ENCODE measurements at places on chromosomes 4 and X.

DNA sequence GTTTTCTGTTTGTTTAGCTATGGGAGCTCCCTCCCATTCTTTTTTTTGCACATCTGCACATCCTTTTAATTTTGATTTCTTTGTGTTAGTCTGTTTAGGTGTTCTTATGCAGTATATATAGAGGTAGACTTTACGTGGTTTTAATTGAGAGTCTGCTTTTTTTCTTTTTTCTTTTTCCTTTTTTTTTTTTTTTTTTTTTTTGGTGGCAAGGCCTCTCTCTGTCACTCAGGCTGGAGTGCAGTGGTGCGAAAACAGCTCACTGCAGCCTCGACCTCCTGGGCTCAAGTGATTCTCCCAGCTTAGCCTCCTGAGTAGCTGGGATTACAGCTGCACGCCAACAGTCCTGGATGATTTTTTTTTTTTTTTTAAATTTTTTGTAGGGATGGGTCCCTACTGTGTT, 68.2 kb downstream of the FAM193A start:
- H3K4me3 ChIP-seq, result no peak overlapping the region
- H3K27me3 ChIP-seq, result no peaks in the 10 kb centered on the region
- H3K36me3 ChIP-seq, result no peaks in the 10 kb centered on the region
- no peak overlapping the region for H3K27ac ChIP-seq
- H3K4me1 ChIP-seq, result no peaks in the 10 kb centered on the region
- DNase-seq, result no peak

GRCh38 chr4:117434424-117434823, 349.0 kb upstream of the TRAM1L1 start:
- DNase-seq, result no peak
- no peak overlapping the region for H3K4me3 ChIP-seq

DNA sequence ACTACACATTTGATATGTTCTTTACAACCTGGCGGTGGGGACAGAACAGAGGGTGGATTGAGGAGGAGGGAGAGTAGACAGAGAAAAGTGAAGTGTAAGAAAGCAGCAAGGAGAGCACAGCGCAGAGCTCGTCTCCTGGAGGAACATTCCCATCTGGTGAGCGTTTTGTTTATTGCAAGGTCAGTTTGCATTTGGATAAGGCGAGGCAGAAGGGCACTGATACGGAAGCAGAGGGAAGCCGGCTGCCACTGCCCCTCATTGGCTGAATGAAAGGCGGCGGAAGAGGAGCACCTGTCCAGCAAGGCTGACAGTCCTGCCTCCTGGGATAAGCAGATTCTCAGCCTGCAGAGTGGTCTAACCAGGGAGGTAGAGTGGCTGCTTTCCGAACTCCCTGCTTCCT, 83.2 kb downstream of the GPR143 start:
- H3K4me3 ChIP-seq, result no peak overlapping the region
- no peak for DNase-seq
- no peaks in the 10 kb centered on the region for H3K27me3 ChIP-seq
- H3K27ac ChIP-seq, result no peak overlapping the region
- H3K36me3 ChIP-seq, result no peaks in the 10 kb centered on the region

- no peak for DNase-seq
- no peaks in the 10 kb centered on the region for H3K4me1 ChIP-seq
- H3K36me3 ChIP-seq, result no peaks in the 10 kb centered on the region
- H3K27me3 ChIP-seq, result no peaks in the 10 kb centered on the region
Observed at GRCh38 chr4:87560802-87561201, 31.6 kb upstream of the SPARCL1 start.

DNA sequence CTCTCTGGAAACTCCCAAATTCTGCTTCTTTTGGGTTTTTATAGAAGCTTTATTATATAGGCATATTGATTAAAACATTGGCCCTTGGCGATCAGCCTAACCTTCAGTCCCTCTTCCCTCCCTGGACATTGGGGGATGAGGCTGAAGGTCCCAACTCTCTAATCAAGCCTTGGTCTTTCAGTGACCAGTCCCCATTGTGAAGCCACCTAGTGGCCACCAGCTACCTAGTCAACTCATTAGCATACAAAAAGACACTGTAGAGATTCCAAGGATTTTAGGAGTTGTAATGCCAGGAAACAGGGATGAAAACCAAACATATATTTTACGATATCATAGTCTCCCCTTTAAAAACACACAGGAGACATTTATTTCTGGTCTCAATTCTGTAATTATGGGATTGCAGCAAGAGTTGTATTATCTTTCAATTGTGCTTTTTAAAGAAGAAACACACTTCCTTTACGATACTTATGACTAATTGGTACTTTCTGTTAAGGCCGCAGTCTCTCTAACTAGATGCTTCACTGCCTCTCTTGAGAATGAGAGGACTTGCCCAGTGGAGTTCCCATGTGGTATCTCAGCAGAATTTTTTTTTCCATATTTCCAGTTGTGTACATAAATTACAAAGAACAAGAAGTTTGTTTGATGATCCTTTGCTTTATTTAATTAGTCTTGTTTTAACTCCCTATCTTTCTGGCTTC, 58.2 kb downstream of the WDR17 start:
- H3K27ac ChIP-seq, result no peak overlapping the region
- no peak for DNase-seq
- no peaks in the 10 kb centered on the region for H3K4me1 ChIP-seq

GRCh38 chr4:54574500-54574899, 83.3 kb upstream of the KIT start:
- H3K4me1 ChIP-seq, result no peaks in the 10 kb centered on the region
- DNase-seq, result no peak
- no peak overlapping the region for H3K27ac ChIP-seq
- no peaks in the 10 kb centered on the region for H3K36me3 ChIP-seq
- no peak overlapping the region for H3K4me3 ChIP-seq

GRCh38 chr4:186920483-186920882, 196.8 kb upstream of the FAT1 start:
- no peak overlapping the region for H3K27ac ChIP-seq
- H3K4me1 ChIP-seq, result no peaks in the 10 kb centered on the region
- no peaks in the 10 kb centered on the region for H3K27me3 ChIP-seq
- DNase-seq, result no peak

DNA sequence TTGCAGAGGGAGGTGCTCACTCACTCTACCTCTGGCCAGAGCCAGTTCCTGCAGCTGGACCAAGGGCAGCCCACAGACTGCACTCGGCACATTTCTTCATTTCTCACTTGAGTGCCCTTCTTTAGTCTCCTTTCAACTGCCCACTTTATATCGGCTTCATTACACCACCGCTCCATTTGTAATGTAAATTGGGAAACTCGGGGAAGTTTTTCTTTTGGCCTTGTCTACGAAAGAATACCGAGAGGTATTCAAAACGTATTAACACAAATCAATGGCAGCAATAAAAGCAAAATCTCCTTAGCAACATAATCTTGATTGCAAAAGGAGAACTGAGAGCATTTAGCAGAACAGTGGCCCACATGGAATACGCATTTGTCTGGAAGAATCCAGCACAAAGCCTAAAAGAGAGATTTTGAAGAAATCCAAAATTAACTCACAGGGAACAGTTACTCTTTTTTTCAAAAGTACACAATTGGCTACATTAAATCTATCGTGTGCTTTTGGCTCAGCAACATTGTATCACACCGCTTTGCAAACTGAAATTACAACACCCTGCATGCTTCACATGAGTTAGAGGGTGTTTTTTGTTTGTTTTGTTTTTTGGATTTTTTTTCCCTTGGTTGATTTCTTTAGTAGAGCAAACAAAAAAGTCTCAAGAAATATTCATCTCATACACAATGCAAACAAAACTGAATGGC, 62.6 kb downstream of the CHIC2 start:
- no peak overlapping the region for H3K27ac ChIP-seq
- H3K27me3 ChIP-seq, result no peaks in the 10 kb centered on the region
- no peak overlapping the region for H3K4me3 ChIP-seq
- no peak for DNase-seq
- peaks cover 3% of the 10 kb centered on the region for H3K36me3 ChIP-seq
- no peaks in the 10 kb centered on the region for H3K4me1 ChIP-seq

DNA sequence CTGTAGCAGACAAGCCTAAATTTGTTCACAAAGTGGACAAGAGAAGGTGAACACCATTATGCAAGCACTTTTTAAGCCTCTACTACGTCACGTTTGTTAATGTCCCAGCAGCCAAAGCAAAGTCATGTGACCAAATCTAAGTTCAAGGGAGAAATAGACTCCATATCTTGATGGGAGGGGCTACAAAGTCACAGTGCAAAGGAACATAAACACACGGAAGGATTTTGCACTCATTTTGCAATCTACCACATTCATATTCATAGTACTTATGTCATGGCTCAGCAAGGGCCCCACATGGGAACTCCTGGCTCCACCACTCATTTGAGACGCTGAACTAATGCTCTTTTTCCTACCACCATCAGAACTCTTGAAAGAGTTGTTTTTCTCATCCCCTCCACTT, 139.0 kb upstream of the JADE1 start:
- no peak for DNase-seq
- H3K4me3 ChIP-seq, result no peak overlapping the region
- no peak overlapping the region for H3K27ac ChIP-seq
- no peaks in the 10 kb centered on the region for H3K27me3 ChIP-seq
- H3K4me1 ChIP-seq, result peaks cover 3% of the 10 kb centered on the region

DNA sequence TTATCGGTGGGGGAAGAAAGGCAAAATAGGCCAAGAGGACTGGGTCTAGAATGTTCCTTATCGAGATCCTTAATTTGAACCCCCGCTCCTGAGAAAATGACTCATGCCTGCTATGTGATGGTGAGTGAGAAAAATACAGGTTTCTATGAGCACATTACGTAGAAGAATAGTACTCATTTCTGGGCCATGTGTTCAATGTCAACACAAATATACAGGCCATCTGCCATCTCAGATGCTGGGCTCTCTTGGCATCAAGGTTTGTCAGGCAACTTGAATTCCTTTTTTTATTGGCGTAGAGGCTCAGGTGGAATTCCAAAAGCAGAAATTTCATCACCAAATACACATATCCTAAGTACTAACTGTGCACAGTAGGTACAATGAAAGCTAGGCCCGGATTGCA, 81.4 kb upstream of the TRIM2 start:
- DNase-seq, result no peak
- H3K27ac ChIP-seq, result no peak overlapping the region
- H3K4me1 ChIP-seq, result no peaks in the 10 kb centered on the region
- H3K4me3 ChIP-seq, result no peak overlapping the region
- no peaks in the 10 kb centered on the region for H3K27me3 ChIP-seq

GRCh38 chr4:147683188-147683591, 773 bp downstream of the PRMT9 start:
- H3K4me1 ChIP-seq, result peaks cover 12% of the 10 kb centered on the region
- peak overlapping the region; percentile 88 for H3K27ac ChIP-seq
- no peaks in the 10 kb centered on the region for H3K27me3 ChIP-seq
- no peaks in the 10 kb centered on the region for H3K36me3 ChIP-seq

- no peak for DNase-seq
- H3K4me1 ChIP-seq, result peaks cover 13% of the 10 kb centered on the region
- no peaks in the 10 kb centered on the region for H3K27me3 ChIP-seq
- H3K27ac ChIP-seq, result no peak overlapping the region
- H3K36me3 ChIP-seq, result no peaks in the 10 kb centered on the region
- H3K4me3 ChIP-seq, result peak overlapping the region; percentile 43
Observed at GRCh38 chr4:40750461-40751258, 905 bp downstream of the NSUN7 start.

DNA sequence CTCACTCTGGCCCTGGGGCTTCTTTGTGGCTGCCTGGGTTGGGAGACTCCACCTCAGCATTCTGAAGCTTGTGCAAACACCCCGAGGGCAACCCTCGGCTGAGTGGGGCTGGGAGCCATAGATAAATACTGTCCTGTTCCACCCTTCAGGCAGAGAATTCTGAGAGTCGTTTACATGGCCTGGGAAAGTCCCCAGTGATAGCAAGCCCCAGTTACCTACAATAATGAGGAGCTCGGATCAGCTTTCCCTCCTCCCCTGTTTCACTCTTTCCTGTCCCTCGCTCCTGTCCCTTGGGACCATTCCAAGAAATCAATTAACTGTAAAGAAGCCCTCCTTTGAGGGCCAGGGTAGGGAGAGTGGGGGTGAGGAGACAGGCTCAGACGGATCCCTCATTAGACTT, 31.6 kb upstream of the DDX3X start:
- H3K4me1 ChIP-seq, result no peaks in the 10 kb centered on the region
- DNase-seq, result no peak
- H3K27me3 ChIP-seq, result no peaks in the 10 kb centered on the region

- H3K27me3 ChIP-seq, result no peaks in the 10 kb centered on the region
- no peak overlapping the region for H3K4me3 ChIP-seq
- no peaks in the 10 kb centered on the region for H3K36me3 ChIP-seq
- no peak overlapping the region for H3K27ac ChIP-seq
- H3K4me1 ChIP-seq, result no peaks in the 10 kb centered on the region
Observed at GRCh38 chr4:163110442-163110841, 56.2 kb downstream of the NAF1 start.

GRCh38 chrX:130039847-130040246, 57.4 kb downstream of the BCORL1 start:
- no peak overlapping the region for H3K4me3 ChIP-seq
- no peaks in the 10 kb centered on the region for H3K27me3 ChIP-seq
- no peak overlapping the region for H3K27ac ChIP-seq
- DNase-seq, result peak; percentile 19

DNA sequence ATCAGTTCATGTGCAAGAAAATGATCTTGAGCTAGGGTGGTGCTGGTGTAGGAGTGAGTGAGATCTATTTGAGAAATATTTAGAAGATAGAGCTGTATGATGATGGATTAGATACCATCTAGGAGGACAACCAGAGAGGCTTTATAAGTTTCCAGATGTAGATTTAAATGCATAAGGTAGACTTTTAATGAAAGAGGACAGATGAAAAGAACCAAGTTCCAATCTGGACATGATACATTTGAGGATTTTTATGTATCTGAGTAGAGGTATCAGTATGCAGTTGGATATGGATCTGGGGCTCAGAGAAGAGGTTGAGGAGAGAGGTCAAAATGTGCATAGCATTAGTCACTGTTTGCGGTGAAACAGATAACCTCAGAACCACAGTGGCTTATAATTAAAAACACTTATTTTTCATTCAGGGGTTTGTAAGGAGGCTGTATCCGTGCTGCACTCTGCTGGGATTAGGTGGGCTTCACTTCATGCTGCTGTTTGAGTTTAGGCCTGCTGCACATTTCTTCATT, 348.7 kb downstream of the BMPR1B start:
- H3K27me3 ChIP-seq, result no peaks in the 10 kb centered on the region
- H3K4me3 ChIP-seq, result no peak overlapping the region
- no peak for DNase-seq
- no peaks in the 10 kb centered on the region for H3K36me3 ChIP-seq
- peaks cover 4% of the 10 kb centered on the region for H3K4me1 ChIP-seq
- no peak overlapping the region for H3K27ac ChIP-seq

- no peaks in the 10 kb centered on the region for H3K4me1 ChIP-seq
- no peak overlapping the region for H3K27ac ChIP-seq
- DNase-seq, result no peak
- no peaks in the 10 kb centered on the region for H3K27me3 ChIP-seq
- no peaks in the 10 kb centered on the region for H3K36me3 ChIP-seq
Observed at GRCh38 chr4:88843067-88843685, 145.5 kb upstream of the NAP1L5 start.
